HS-5 (cell line): ENCODE measurements at places on chromosomes 1 and 21.

- no peak for DNase-seq
Observed at GRCh38 chr1:31754397-31754796, 9.7 kb downstream of the ADGRB2 start.

DNA sequence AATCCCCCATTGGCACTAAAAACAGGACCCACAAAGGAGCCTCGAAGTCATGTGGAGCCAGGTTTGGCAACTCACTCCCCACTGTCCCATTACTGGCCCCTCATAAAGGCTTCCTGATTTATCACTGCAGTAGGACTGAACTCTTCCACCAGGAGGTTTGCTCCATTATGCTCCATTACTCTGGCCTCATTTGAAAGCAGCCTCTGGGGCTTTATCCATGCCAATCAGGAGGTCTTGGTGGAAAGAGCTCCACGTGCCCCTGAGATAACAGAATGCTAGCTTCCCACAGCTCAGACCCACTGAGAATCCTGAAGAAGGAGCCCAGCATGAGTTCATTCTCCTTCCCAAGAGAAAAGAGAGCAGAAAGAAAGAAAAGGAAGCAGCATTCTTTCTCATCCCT, 76.4 kb downstream of the HIVEP3 start:
- no peak for DNase-seq

DNA sequence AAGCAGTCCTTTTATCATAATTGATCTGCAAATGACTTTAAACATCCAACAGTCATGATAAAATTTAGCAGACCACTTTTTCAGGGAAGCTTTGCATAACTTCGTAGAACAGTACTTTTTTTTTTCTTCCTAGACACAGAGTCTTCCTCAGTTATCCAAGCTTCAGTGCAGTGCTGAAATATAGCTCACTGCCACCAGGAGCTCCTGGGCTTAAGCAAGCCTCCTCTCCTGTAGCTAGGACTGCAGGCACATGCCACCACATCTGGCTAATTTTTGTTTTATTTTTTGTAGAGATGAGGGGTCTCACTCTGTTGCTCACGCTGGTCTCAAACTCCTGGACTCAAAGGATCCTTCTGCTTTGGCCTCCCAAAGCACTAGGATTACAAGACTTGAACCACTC, 3.8 kb downstream of the F13B start:
- no peak for DNase-seq

GRCh38 chr1:44289530-44289929, 65.5 kb downstream of the ERI3 start:
- no peak for DNase-seq

GRCh38 chr1:151143986-151144385, 2.4 kb downstream of the SEMA6C start:
- DNase-seq: no peak

- no peak for DNase-seq
Observed at GRCh38 chr21:29829564-29830275, 110.1 kb downstream of the GRIK1 start.

DNA sequence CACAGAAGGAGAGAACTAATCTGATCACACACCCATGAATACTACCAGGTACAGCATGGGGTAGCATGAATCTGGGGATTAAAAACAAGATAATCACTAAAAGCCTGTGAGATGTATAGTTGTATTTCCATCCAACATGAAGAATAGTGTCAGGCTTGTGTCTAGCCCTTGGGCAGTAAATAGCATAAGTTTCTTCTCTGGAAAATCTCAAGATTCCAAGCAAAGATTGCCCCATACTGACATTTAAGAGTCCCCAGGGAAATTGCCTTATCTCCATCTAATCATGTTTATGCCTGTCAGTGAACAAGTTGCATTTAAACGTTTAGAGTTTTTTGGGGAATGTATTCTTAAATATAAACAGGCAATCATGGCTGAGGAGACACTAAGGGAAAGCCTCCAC, 109.2 kb upstream of the SERTAD4 start:
- DNase-seq: no peak

GRCh38 chr1:77378723-77379535, 97.1 kb downstream of the AK5 start:
- no peak for DNase-seq
